ENCODE measurements at places on chromosomes 5 and 9.

DNA sequence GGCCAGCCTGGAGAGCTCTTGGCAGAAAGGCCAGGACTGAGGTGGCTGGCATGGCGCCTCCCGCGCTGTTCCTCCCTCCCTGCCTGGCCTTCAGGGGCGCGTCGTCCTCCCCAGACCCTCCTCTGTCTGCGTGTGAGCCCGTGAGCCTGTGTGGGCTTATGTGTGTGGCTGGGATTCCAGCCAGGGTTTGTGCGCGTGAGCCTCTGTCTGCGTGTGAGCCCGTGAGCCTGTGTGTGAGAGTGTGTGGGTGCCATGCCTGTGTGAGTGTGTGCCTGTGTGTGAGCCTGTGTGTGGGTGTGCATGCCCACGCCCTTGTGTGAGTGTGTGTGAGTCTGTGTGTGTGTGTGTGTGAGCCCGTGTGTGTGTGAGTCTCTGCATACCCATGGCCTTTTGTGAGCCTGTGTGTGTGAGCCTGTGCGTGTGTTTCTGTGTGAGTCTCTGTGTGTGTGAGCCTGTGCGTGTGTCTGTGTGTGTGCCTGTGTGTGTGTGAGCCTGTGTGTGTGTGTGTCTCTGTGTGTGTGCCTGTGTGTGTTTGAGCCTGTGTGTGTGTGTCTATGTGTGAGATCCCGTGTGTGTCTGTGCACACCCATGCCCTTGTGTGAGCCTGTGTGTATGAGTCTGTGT, 13.0 kb downstream of the RXRA start:
- no peak for DNase-seq

GRCh38 chr5:34977934-34978613, 48.7 kb downstream of the DNAJC21 start:
- DNase-seq = no peak

DNA sequence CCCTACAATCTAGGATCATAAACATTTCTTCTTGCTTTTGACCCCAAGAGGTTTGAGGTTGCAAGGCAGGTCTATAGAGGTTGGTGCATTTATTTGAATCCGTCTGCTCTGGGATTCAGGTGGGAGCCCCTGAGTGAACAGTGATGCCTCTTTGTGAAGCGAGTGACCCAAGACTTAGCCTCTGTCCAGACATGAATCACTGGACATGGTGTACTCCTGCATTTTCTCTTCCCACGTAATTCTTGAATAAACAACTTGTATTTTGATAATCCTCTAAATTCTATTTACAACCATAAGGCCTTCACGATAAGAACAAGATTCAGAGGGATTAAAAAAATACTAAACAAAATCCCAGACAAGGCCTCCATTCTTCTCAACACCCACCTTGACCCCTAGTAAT, 67.5 kb upstream of the PLPP6 start:
- no peak for DNase-seq

GRCh38 chr5:15014809-15015208, 143.2 kb upstream of the ANKH start:
- DNase-seq = no peak

DNA sequence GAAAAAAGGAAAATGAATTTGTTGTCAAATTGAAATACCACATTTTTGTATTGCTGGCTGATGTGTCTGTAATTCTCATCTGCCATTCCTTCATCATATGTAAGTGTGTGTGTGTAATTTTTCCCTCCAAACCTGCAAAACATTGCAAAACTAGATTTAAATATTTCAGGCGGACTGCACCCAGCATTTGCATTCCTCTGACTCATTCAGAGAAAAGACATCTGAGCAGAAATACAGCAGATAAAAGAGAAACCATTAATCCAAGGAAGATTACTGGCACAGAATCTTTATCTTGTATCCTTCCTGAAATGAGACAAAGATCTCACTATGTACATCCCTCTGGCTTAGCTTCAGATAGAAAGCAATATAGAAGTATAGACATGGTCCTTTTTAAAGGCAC, 275.3 kb downstream of the TMEM38B start:
- no peak for DNase-seq
